ENCODE measurements at places on chromosomes 11 and 22. TPM values are rescaled to one million over a fixed set of nuclear protein-coding genes. Genes with fewer than 3 reads are reported as not detected.

The DUSP8 gene
- polyA plus RNA-seq, result not detected

The ANGPTL5 gene
- not detected for polyA plus RNA-seq

The TCP11L1 gene
- polyA plus RNA-seq, result 6.2 TPM

The NPAT gene
- 12.7 TPM for polyA plus RNA-seq

The HTATIP2 gene
- 69.1 TPM for polyA plus RNA-seq

The SMIM35 gene
- polyA plus RNA-seq, result 3.4 TPM

The GNG3 gene
- 16.4 TPM for polyA plus RNA-seq

The MS4A5 gene
- polyA plus RNA-seq, result not detected

The SUSD2 gene
- polyA plus RNA-seq, result not detected

The SLC22A8 gene
- polyA plus RNA-seq, result not detected

The SLCO2B1 gene
- not detected for polyA plus RNA-seq

The B4GALNT4 gene
- not detected for polyA plus RNA-seq

The RPLP2 gene
- polyA plus RNA-seq, result 2,887 TPM

The AKIP1 gene
- 22.4 TPM for polyA plus RNA-seq

The OR52K2 gene
- not detected for polyA plus RNA-seq

The C22orf23 gene
- not detected for polyA plus RNA-seq

The ZNF280B gene
- polyA plus RNA-seq, result 2.5 TPM

The OR8D4 gene
- polyA plus RNA-seq, result not detected

The KLHL35 gene
- not detected for polyA plus RNA-seq

The OR10D3 gene
- polyA plus RNA-seq, result not detected

The DNAL4 gene
- polyA plus RNA-seq, result 14.1 TPM

The MIF gene
- 867 TPM for polyA plus RNA-seq

The NUDT8 gene
- 8.7 TPM for polyA plus RNA-seq

Data from naive B cell (primary cell).